ENCODE measurements at places on chromosomes 7 and 10.

- no peaks in the 10 kb centered on the region for H3K36me3 ChIP-seq
- no peak overlapping the region for H3K27ac ChIP-seq
- peaks cover 6% of the 10 kb centered on the region for H3K4me1 ChIP-seq
- H3K27me3 ChIP-seq = no peaks in the 10 kb centered on the region
These were observed 152.1 kb upstream of the GHITM start for GRCh38 chr10:83987216-83987615.

DNA sequence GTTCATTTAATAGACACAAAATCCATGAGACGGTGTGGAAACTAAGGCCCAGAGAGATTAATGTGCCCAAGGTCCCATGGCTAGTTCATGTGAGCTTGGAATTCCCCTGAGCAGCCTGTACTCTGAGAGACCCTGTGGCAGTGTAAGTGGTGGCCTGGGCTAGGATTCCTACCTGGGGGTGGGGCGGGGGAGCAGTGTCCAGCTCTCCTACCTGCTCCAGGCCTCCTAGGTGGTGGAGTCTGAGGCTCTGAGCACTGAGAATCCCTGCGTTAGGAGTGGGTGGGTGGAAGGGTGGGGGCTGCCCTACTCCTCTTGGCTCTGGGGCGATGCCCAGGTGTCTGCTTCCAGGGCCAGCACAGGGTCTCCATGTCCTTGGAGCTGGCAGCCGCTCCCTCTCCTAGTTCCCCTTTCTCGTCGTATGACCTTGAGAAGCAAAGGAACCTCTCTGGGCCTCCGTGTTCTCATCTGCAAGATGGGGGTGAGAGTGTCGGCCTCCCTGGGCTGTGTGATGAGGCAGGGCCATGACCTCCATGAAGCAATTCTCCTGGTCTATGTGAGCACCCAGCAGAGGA, 2.5 kb downstream of the SNCG start:
- H3K27ac ChIP-seq = no peak overlapping the region
- no peaks in the 10 kb centered on the region for H3K27me3 ChIP-seq
- H3K4me1 ChIP-seq = peaks cover 43% of the 10 kb centered on the region

- H3K27ac ChIP-seq = no peak overlapping the region
- peaks cover 8% of the 10 kb centered on the region for H3K4me1 ChIP-seq
- no peaks in the 10 kb centered on the region for H3K36me3 ChIP-seq
- no peak for DNase-seq
These were observed 81.8 kb downstream of the JMJD1C start for GRCh38 chr10:63384001-63384400.

GRCh38 chr7:71488308-71488707, 356.4 kb downstream of the GALNT17 start:
- H3K36me3 ChIP-seq = no peaks in the 10 kb centered on the region
- H3K27ac ChIP-seq = no peak overlapping the region
- H3K27me3 ChIP-seq = no peaks in the 10 kb centered on the region

All from GM23338 (cell line).